ENCODE measurements at places on chromosomes 12 and 14. TPM values are rescaled to one million over a fixed set of nuclear protein-coding genes. Genes with fewer than 3 reads are reported as not detected.

DNA sequence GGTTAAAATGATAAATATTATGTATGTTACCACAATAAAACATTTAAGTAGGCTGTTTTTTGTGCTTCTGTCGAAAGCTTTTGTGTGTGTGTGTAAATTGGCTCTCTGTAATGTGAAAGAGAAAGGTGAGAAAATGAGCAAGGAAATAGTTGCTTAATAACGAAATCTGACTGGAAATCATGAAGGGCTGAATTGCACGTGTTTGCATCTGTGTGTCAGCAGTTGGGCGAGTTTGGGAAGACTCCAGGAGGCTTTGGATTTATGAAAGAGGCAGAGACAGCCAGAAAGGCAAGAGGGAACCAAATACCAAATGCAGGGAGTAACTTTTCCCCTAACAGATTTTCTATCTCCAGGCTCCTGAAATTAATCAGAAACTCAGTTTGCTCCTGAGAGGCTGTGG lies 47.2 kb upstream of the PLEKHG3 start:
- DNase-seq = no peak

DNA sequence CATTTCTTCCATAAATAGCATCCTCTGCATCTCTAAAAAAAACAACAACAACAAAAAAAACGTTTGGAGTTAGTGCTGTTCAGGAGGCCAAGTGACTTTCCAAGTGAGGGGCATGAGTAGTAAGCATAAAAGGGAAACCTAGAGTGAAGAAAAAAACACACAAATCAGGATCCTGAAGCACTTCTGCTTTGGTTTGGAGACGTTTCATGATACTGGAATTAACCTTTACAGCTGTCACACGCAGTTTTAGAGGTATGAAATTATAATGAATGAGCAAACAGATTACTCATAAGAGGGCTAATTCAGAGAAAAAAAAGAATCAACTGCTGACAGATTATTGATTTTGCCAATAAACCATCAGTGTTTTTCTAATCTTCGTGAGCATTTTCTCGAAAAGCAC lies 3.8 kb downstream of the SRSF9 start:
- DNase-seq = no peak

Gene SPSB2
- 4.7 TPM for total RNA-seq

GRCh38 chr12:117853600-117853999 lies 115.2 kb downstream of the KSR2 start:
- DNase-seq = no peak

GRCh38 chr12:95607642-95608041 lies 56.4 kb upstream of the USP44 start:
- DNase-seq = no peak

DNA sequence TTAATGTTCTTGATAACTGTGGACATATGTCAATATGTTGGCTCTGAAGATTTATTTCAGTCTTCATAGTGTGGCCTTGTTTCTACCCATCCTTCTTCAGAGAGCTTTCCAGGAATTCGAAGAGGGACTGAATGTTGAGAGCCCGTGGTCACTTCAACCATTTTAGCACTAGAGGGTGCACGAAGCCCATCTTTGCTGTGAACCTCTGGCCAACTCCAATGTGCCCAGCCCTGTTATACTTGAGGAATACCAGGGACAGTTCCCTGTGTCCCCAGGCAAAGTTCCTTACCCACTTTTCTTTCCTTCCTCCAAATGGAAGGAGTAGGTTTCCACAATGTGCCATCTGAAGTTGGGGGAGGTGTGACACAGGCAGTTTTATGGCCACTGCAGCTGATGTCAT lies 603.5 kb downstream of the RPL10L start:
- no peak for DNase-seq

GRCh38 chr12:85963326-85963725 lies 89.2 kb downstream of the NTS start:
- DNase-seq = no peak

DNA sequence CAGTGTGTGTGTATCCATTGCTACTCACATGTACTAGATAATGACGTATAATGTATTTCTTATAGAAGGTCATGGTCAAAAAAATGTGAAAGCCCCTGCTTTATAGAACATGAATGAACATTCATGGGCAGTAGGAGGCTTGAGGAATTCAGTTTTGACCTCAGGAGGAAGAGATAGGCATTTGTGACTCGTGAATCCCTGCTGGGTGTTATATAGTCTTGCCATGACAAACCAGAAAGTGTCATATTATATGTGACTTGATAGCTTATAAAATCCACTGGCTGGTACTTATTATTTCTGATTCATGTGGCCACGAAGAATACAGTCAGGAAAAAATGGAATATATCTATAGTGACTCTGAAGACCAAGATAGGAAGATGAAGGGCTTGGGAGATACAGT lies 287.6 kb downstream of the CEP128 start:
- no peak for DNase-seq

Gene TOMM20L
- not detected for total RNA-seq

DNA sequence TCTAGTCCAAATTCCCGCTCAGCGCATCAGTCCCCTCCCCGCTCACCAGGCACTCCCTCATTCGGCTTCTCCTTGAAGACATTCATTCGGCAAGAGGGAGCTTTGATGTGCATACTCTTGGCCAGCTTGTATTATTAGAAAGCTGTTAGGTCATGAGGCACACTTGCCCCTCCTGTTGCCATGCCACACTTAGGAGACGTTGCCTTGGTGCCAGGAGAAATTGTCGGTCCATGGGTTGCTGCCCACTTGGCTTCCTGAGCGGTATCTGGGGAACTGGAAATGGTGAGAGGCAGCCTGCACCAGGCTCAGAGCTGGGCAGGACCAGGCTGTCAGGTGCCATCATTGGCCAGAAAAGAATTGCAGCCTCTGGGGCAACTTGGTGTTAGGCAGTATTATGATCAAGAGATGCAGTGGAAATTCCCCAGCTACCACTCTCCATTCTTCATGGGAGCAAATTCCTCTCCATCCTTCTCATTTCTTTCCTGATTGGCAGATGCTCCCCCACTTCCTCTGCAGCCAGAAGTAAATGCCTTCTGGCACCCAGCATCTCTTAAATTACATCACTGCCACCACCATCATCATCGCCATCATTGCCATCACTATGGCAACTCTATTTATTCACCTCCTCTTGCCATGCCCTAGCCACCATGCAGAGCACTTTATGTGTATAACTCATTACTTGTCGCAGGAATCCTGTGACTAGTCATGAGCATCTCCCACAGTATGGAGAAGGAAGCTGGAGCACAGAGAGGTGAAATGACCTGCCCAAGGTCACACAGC lies 12.4 kb downstream of the CABP1 start:
- no peak for DNase-seq

Gene SOAT2
- not detected for total RNA-seq

DNA sequence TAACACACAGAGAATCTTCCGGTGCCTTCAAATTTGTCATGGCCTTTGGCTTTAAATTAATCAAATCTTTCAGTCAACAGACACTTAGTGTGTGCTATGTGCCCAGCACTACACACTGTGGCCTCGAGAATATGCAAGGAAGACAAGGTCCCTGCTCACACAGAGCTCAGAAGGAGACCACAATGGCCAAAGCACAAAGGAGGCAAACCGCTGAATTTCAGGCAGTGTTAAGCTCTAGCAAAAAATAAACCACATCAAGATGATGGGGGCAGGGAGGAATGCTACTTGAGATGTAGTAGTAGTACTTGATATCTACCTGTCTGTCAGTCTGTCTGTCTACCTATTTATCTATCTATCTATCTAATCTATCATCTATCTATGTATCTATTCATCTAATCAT lies 227.9 kb downstream of the TMEM132D start:
- no peak for DNase-seq

Gene KRT79
- total RNA-seq = not detected

DNA sequence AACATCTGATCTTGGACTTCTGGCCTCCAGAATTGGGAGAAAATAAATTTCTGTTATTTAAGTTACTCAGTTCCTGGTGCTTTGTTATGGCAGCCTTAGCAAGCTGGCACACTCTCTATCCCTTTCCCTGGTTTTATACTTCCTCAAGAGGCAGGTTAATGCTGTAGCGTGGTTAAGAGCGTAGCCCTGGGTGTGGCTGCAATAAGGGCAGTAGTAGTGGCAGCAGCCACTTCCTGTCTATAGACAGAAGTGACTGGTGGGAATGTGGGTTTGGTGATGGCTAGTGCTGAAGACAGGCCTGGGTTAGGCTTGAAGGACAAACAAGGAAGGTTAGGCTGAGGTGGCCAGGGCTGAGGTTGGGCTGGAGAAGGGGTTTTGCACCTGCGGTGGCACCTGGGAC lies 3.6 kb upstream of the LGALS3 start:
- DNase-seq = no peak

GRCh38 chr12:22799503-22799902 lies 174.5 kb downstream of the ETNK1 start:
- no peak for DNase-seq

DNA sequence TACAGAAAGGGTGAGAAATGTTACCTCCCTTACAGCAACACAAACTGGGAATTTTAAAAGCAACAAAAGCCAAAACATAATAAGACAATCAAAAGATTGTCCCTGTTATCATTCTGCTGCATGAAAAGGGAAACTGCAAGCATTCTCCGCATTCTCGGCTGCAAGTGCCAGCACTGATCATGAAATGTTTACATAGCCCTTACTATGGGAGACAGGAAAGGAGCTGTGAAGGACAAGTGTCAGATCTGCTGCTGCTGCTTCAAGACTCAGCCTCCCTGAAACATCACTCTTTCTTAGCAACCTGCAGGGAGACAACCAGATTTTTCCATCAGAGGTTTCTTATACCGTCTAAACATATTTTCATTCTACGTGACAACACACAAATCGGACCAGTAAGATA lies 20.1 kb downstream of the DENND5B start:
- DNase-seq = no peak

Gene PKP2
- not detected for total RNA-seq

- DNase-seq = no peak
These were observed 282.7 kb downstream of the ATXN7L3B start for GRCh38 chr12:74820324-74820723.

Gene PAWR
- total RNA-seq = 4.0 TPM

- no peak for DNase-seq
These were observed 165.9 kb downstream of the RBM19 start for GRCh38 chr12:113800201-113800600.

- no peak for DNase-seq
These were observed 341.1 kb downstream of the FSCB start for GRCh38 chr14:44165936-44166335.

- DNase-seq = no peak
These were observed 79.1 kb upstream of the ATP2B1 start for GRCh38 chr12:89787763-89788162.

GRCh38 chr14:69551511-69551910 lies 23.2 kb downstream of the CCDC177 start:
- no peak for DNase-seq

GRCh38 chr14:86852530-86852929 lies 1140.5 kb downstream of the GALC start:
- no peak for DNase-seq

GRCh38 chr14:94113490-94113889 lies 3.0 kb downstream of the IFI27 start:
- no peak for DNase-seq

GRCh38 chr14:77903937-77904617 lies 104.2 kb downstream of the ADCK1 start:
- DNase-seq = no peak

DNA sequence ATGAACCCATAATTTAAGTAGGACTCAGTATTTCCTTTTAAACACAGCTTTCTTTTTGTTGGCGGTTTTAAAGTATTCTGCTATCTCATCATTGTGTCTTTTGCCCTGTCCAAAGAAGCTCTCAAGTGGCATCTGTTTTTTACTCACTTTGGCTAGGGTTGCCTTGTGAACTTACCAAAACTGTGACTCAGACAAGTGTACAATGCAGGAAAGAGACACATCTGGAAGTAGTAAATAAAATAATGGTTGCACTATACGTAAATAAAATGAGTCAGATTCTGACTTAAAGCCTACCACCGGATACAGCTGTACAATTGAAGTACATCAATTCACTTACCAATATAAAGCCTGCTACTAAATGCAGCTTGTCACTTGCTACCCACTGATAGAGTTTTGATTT lies 619.2 kb upstream of the LRFN5 start:
- DNase-seq = no peak

Measured in activated T-helper 1 cell treated with anti-CD3 and anti-CD28 coated beads, Interleukin-12 subunit alpha, Interleukin-12 subunit beta, Interleukin-2, Interleukin-4 antibody, amounts not matched to agents 30 ng/mL and 10 ng/mL and 1 ng/mL, durations not matched to agents 14 hours and 24 hours and 36 hours (primary cell).